Activated CD4-positive, alpha-beta T cell treated with anti-CD3 and anti-CD28 coated beads for 1 hour (primary cell): ENCODE measurements at places on chromosomes 12 and 14.
A peak's percentile ranks its signal among the peaks of the same experiment; 100 is the strongest.

- no peak for DNase-seq
Observed at GRCh38 chr12:124326871-124327270, 32.0 kb downstream of the RFLNA start.

DNA sequence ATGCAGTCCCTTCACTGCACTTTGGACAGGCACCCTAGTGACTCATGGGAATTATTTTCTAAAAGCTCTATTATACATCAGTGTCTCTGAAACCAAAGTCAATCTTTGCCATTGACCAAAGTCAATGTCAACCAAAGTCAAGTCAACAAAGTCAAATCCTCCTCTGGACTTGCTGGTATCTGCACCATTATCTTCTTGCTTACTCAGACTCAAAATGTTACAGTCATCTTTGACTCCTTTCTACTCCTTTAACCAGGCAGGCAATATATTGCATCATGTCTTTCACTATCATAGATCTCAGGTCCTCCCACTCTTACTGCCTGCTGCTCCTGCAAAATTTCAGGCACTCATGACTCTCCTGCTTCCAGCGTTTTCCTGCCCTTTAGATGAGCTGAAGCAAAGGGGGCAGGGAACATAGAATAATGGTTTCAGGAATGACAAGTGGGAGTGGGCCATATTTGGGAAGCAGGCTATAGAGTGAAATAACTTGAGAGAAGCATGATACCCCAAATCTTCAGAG lies 39.2 kb downstream of the IGF1 start:
- DNase-seq: no peak

DNA sequence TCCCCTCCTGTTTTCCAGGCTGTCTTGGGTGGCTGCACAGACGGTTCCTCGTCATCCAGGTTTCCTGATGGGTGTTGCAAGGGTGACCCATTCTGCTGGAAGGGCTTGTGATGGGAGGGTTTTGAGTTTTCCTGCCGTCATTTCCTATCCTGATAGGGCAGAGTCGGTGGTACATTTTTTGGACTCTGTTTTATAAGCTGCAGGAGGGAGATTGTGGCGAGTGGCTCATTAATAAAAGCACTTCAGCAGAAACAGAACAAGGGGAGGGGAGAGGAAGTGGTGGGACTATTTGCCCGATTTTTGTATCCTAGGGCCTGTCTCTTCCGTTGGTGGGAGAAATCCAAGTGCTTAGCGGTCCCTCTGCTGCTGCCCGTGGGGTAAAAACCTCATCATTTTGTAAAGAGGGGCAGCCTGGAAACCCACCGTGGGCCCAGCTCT lies 40.0 kb downstream of the TSPAN9 start:
- DNase-seq: no peak

DNA sequence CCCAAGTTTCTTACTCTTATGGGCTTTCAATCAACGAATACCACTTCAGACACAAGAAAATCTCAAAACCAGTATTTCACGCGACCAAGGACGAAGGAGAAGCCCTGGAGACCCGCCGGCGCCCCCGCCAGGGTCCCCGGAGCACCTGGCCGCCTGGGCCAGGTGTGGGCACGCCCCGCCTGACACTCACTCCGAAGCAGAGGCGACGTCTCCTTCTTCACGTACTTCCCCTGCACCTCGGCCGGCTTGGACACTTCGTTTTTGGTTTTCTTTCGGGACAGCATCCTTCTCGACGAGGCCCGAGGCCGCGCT lies 466 bp downstream of the SAV1 start:
- DNase-seq: no peak

DNA sequence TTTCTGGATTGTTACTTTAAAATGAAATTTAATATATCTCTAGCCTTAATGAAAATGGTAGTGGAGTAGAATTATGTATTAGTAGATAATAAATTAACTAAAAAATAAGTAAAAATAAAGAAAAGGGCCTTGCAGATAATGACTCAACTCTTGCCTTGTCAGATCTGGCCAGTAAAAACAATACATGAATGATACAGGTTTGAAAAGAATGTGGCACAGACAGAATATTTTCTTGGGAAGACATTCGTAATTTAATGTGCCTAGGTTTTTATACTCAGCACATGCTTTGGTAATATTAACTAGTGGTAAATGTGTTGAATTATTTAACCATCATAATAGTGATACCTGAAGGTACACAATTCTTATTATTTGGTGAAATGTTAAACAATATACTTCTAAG lies 28.3 kb downstream of the ATF7IP start:
- DNase-seq: no peak

DNA sequence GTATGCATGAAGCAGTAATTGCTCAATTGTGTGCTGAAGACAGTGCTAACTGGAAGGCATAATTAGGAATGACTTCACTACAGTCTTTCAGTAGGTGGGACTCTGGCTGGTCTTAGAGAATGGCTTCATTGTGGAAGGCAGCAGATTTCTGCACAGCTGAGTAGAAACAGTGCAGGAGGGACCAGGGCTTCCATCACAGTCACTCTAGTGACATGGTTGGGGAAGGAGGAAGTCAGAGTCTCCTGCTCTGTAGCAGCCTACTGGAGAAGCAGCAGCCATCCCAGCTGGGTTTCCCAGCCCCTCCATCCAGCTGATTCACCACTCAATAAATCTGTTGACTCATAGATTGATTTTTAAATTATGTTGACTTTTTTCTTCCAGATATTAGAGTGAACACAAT lies 80.6 kb upstream of the DBX2 start:
- no peak for DNase-seq

GRCh38 chr12:124401704-124402221 lies 106.9 kb downstream of the RFLNA start:
- no peak for DNase-seq

GRCh38 chr14:21454843-21455544 lies 929 bp downstream of the CHD8 start:
- DNase-seq: no peak

DNA sequence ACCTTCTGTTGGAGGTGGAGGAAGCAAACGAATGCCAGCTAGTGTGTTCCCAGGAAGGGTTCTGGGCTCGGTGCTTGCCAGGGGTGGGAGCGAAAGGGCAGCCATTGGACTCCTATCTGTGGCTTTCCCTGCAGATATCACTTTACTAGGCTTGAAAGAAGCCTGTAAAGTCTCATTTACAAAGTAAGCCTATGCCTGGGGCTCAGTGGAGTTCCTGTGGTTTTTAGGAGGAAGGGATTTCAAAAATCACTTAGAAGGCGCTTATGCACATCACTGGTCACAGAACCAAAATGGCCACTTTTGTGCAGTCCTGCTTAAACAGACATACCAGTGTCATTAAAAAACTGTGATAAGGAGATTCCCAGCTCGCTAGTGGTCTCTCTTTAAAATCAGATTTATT lies 22.7 kb downstream of the CLMN start:
- no peak for DNase-seq

DNA sequence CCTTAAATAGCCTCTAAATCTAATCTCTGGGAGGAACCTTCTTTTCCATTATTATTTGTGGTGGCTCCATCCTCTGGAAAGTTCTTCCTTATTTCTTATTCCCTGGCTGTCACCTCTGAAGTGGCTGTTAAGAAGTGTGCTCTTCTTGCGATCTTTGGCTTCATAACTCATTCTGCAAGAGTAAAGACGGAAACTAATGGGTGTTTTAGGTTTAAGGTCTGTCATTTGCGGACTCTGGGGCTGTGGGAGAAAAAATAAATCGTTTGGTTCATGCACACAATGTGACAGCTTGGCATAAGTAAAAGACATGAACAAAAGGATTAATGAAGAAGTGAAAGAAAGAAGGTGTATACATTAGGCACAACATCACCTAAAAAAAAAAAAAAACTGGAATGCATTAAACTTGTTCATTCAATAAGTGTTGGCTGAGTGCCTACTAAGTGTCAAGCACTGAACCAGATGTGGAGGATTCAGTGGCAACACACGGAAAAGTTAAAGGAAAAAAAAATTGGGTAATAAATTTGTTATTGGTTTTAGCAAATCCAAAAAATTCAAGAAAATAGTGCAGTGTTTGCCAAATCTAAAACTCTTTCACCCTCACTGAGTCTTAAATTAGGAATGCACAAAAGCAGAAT lies 99.5 kb downstream of the ERGIC2 start:
- DNase-seq: no peak

DNA sequence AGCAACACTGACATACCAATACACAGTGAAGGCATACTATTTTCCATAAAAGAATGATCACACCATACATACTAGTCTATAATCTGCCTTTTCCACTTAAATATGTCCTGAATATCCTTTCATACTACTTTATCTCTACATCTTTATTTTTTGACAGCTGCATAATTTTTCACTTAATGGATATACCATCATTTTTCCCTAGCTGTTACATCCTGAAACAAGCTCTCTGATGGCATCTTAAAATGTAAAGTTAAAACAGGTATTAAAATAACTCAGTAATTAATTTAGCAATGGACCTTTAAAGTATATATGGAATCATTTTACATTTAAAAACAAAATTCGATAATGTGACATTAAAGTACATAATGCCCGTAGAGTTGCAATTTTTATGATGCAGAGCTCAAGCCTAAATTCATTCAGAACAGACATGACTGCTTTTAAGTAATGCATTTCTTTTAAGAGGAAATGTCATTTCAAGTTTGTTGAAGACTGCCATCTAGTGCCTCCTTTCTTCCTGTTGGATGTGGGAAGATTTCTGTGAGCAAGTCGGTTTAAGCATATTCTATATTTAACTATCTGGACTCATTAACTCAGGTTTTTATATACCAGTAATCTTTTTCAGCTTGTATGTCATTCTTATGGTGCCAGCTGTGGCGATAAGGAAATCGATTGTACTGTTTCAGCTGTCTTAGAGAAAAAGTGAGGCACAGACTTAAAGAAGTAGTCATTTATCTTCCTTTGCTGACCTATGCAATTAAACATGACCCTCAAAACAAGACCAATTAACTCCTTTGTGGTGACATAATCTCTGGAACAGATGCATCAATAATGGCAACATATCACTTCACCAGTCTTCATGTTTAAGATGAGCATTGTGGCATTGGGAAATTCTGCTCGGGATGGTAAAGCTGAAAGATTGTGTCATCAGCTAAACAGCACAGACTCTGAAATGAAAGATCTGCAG lies 20.3 kb downstream of the PRICKLE1 start:
- DNase-seq: no peak

GRCh38 chr12:47889040-47889439 lies 15.8 kb downstream of the VDR start:
- no peak for DNase-seq

- no peak for DNase-seq
Observed at GRCh38 chr12:73598626-73599025, 939.0 kb upstream of the ATXN7L3B start.

DNA sequence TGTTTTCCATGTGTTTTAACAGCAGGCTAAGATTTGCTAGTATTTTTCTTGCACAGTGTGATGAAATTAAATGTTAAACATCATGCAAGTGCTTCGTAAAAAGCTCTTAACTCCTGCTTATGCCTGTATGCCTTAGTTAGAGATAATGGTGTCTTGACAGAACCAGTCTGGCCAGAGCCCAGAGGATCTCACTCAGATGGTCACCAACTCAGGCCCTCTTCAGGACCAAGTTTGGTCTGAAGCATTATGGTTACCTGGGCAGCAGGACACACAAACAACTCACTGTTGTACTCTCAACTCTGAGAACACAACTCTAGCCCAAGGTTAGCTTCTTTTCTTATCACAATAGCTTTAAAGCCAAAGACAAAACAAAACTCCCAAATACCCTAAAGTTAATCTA lies 115.4 kb downstream of the KIF21A start:
- no peak for DNase-seq

DNA sequence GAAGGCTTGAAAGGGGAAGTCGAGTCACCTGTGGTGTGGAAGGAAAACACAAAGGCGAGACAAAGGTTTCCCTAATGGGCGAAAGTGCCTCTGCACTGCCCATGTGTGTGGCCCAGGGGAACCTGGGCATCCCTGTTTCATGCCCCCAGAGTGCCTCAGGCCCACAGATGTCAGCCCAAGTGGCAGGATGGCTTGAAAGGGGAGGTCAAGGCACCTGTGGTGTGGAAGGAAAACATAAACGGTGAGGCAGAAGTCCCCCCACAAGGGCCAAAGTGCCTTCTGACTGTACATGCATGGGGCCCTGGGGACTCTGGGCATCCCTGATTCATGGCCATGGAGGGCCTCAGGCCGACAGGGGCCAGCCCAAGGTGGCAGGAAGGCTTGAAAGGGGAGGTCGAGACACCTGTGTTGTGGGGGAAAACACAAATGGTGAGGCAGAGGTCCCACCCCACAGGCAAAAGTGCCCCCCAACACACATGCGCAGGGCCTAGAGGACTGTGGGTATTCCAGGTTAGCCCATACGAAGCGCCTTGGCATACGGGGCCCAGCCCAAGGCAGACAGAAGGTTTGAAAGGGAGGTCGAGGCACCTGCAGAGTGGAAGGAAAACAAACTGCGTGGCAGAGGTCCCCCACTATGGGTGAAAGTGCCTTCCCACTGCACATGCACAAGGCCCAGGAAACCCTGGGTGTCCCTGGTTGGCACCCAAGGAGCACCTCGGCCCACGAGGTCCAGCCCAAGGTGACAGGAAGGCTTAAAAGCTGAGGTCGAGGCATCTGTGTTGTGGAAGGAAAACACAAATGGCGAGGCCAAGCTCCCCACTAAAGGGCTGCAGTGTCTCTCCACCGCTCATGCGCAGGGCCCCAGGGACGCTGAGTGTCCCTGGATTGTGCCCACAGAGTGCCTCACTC lies 382.3 kb downstream of the ALG10 start:
- peak; percentile 6 for DNase-seq

DNA sequence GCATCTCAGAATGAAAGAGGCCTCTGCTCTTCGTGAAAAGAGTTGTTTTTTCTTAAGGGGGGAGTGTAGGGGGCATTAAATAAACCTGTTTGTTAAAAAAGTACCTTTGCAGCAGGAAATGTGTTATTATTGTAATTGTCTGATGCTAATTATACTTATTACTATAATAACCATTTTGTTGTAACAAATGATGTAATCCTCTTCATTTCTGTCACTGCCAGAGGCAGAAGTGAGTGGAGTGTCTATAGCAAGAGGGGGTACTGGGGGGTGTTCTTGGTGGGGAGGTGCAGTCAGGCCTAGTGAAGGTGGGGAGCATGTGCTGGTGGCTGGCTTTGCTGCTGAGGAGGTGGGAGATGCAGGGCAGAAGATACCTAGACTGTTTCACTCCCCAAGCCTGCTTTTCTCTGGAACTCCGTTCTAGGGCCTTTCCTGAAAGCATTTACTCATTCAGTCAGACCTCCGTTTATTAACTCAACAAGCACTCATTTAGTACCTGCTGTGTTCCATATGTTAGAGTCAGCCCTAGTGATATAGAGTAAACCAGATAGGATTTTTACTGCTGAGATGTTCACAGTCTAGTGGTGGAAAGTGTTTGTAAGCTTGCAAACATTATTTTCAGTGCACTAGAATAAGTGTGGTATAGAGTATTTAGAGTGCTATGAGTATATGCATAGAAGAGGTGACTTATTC lies 77.5 kb upstream of the CISTR start:
- DNase-seq: no peak

- DNase-seq: peak; percentile 98
Observed at GRCh38 chr12:10613349-10614055, at the start of gene MAGOHB. MAGOHB (minus strand) TSS chr12:10613609; CDS start chr12:10613532, 77 bp downstream.
